ENCODE measurements at places on chromosomes 12 and 14. TPM values are rescaled to one million over a fixed set of nuclear protein-coding genes. Genes with fewer than 3 reads are reported as not detected.

DNA sequence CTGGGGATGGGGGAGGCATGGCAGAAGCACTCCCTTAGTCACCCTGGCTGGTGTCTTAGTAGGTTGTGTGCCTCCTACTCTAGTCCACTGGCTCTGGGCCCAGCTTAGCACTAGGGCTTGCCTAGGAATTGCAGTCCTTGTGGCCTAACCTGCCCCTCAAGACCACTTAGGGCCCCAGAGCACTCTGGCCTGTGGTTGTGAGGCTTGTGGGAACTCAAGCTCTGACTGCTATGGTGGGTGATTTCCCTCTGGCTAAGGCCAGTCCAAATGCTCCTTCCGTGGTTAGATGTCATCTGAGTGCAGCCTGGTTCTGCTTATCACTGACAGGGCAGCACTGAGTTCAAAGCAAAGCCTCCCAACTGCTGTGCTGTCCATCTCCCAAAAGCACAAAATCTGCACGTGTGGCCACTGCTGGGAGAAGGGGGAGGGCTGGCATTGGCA lies 20.2 kb downstream of the FGD4 start:
- peak; percentile 27 for DNase-seq

- peak; percentile 67 for DNase-seq
Measured at GRCh38 chr12:110280392-110280778, 662 bp upstream of the ATP2A2 start.

DNA sequence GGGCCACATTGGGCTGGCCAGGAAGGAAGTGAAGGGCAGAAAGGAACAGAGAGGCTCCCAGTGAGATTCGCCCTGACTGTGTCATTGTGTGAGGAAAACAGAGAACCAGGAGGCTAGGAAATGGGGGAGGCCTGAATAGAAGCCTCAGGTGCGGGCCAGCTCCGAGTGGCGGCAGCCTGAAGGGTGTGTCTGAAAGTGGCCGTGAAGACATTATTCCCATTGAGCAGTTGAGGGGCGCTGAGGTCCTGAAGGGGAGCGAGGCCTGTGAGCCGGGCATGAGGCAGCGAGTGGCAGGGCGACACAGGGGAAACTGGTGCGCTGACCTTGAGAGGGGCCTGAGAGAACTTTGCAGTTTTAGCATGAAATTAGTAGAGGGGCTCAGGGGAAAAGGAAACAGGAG lies 6.9 kb downstream of the CLBA1 start:
- no peak for DNase-seq

The ANG gene
- total RNA-seq = 3.7 TPM

The NUAK1 gene
- 39.8 TPM for total RNA-seq

The TAS2R9 gene
- not detected for total RNA-seq

The MMP17 gene
- total RNA-seq = 5.5 TPM

DNA sequence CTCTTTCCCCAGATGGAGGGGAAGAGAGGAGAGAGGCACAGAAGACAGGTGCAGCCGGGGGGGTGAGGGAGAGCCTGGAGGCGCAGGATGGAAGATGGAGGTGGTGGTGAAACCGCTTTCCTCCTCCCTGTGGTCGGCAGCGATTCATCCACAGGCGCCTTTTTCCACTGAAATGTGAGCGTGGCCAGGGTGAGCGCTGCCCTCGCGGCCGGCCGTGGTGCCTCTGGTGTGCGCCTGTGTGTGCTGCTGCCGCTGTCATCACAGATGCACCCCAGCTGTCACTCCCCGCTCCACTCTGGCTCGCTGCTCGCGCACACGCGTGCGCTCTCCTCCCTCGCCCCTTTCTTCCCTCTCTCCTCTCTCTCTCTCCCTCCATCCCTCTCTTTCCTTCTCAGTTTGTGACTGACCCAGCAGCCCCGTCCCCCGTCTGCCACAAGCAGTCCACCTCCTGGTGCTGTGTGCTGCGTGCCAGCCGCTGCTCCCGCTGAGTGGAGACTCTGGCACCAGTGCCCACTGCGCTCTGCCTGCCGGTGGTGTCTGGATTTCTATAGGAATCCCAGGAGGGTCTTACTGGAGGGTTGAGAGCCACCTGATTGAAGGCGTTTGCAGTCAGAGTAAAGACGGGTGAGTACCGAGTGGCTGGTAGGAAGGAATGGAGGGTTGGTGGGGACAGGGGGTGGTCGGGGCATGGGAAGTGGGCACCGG lies at the start of gene LRTM2:
LRTM2 (plus strand) TSS at position 375 of the 705 bp plus-strand sequence. CDS start 7,584 bp downstream, outside the sequence.
- DNase-seq = no peak

DNA sequence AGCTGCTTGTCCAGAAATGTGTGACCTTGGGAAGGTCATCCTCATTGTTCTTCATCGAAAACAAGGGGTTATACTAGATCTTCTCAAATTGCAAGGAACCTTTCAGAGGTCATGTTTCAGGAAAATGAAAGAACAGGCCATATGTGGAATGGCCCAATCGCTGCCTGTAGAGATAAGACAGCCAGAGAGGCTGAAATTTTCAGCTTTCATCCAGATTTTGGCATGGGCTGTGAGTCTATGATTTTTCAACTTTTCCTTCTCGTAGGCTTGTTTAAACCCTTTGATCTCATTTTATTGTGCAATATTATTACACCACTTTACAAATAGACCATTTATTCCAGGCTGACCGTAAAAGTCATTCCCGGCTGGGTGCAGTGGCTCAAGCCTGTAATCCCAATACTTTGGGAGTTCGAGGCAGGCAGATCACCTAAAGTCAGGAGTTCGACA lies 17.1 kb upstream of the ATXN2 start:
- no peak for DNase-seq

DNA sequence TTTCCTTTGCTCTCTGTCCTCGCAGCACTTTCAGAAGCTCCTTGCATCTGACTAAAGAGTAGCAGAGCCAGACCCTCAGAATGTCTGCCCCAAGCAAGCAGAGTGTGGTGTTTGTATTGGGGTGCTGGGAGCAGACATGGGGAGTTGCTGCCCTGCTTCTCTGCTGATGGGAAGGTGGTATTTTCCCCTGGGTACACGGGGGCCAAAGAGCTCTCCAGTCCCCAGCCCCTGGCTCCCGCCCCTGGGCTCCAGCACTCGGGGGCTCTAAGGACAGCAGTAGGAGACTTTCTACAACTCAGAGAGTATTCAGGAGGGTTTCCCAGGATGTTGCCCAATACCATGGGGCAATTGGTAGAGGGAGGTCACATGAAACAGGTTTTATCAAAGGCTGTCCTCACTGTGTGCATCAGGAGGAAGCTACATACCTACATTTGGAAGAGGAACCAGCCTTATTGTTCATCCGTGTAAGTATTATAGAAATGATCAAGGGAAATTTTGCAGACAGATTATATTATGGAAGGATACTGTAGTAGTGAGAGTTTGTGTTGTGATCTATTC lies 50.3 kb downstream of the DAD1 start:
- DNase-seq = no peak

The MPHOSPH9 gene
- 30.2 TPM for total RNA-seq

The PLXNC1 gene
- total RNA-seq = 0.61 TPM
